ENCODE measurements at places on chromosomes 3 and 15.
A peak's percentile ranks its signal among the peaks of the same experiment; 100 is the strongest.

- DNase-seq, result no peak
Observed at GRCh38 chr15:92627014-92627413, 28.6 kb downstream of the FAM174B start.

DNA sequence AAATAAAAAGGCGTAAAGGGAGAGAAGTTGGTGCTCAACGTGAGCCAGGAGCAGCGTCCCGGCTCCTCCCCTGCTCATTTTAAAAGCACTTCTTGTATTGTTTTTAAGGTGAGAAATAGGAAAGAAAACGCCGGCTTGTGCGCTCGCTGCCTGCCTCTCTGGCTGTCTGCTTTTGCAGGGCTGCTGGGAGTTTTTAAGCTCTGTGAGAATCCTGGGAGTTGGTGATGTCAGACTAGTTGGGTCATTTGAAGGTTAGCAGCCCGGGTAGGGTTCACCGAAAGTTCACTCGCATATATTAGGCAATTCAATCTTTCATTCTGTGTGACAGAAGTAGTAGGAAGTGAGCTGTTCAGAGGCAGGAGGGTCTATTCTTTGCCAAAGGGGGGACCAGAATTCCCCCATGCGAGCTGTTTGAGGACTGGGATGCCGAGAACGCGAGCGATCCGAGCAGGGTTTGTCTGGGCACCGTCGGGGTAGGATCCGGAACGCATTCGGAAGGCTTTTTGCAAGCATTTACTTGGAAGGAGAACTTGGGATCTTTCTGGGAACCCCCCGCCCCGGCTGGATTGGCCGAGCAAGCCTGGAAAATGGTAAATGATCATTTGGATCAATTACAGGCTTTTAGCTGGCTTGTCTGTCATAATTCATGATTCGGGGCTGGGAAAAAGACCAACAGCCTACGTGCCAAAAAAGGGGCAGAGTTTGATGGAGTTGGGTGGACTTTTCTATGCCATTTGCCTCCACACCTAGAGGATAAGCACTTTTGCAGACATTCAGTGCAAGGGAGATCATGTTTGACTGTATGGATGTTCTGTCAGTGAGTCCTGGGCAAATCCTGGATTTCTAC lies at the start of gene RARB:
TSS of gene RARB (plus strand) at position 322 of the 847 bp plus-strand sequence. CDS start at position 791, 469 bp downstream.
- DNase-seq, result peak; percentile 47

DNA sequence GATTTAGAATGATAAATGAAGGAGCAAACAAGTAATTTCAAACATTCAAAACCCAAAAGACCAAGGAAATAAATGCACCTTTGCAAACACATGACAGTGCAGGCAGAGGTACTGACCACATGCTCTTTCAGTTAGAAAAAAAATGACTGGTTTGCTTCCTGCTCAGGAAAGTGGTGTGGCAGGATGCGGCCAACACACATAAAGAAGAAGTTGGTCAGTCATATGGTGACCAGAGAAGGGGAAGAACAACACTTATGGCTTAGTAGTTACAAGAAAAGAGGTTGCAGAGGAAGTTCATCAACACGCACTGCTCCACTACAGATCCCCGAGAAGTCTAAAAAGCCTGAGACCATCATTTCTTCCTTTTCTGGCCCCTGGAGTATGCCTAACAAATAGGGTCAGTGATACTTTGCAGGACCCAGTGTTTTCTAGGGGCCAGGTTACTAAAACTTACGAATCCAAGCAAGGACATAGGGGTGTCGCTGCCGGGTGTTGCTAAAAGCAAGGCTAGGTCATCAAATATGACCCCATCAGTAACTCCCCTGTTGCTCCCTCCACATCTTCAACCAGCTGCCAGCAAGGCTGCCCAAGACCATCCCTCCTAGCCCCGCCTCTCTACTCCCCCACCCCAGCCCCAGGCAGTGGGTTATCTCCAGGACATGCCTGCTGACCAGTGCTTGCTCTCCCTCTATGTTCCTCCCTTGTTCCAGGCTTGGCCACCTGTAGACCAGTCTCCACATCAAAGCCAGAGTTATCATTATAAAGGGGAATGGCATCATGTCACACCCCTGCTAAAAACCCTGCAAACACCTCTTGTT lies 11.2 kb downstream of the ATP8B4 start:
- peak; percentile 88 for DNase-seq

GRCh38 chr3:39809995-39810595 lies 686 bp downstream of the MYRIP start:
- no peak for DNase-seq

DNA sequence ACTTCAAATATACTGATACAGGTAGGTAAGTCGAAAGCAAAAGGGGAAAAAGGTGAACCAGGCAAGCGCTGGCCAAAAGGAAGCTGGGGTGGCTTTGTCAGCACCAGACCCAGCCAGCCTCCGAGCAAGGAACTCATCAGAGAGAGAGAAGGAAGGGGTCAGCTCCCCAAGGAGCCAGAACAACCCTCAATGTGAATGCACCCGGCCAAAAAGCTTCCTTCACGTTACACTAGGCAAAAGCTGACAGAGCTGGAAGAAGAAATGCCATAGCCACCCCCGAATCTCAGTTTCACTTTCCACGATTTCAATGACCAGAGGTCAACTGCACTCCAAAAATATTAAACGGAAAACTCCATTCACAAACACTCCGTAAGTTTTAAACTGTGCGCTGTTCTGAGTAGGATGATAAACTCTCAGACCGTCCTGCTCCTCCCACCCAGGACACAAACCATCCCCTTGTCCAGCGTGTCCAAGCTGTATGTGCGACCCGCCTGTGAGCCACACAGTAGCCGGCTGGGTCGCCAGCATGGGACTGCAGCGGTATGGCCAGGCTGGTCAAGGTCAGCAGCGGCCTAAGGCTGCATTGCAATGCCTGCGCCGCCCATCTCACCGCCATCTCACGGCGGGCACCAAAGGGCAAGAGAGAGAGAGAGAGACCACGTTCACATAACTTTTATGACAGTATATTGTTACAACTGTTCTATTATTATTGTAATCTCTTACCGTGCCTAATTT lies 29.7 kb downstream of the CYFIP1 start:
- DNase-seq, result no peak

DNA sequence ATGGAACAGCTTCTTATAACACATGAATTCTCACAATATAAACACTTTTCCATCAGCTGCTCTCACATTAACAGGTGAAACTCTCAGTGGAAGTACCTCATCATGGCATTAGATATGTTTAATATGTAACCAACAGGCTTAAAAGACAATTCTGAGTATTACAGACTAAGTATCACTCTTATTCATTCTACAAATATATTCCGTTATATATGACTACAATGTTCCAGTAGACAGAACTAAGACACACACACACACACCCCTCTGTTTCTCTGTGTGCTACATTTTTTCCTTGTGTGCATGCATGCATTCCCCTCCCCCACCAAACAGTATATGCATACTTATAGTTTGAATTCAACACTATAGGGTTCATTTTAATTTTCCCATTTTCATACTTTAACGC lies 32.4 kb downstream of the MRPL3 start:
- DNase-seq, result no peak

GRCh38 chr3:40310705-40311104 lies 1.2 kb downstream of the EIF1B start:
- DNase-seq, result peak; percentile 48

Measured in pons (tissue), 1 donor.